Skeletal muscle cell (primary cell): ENCODE measurements at places on chromosomes 11 and 22.

- no peak for DNase-seq
Measured at GRCh38 chr22:38435965-38436364, 19.0 kb downstream of the KCNJ4 start.

- DNase-seq, result no peak
Measured at GRCh38 chr11:125129316-125129993, 18.0 kb upstream of the TMEM218 start.

DNA sequence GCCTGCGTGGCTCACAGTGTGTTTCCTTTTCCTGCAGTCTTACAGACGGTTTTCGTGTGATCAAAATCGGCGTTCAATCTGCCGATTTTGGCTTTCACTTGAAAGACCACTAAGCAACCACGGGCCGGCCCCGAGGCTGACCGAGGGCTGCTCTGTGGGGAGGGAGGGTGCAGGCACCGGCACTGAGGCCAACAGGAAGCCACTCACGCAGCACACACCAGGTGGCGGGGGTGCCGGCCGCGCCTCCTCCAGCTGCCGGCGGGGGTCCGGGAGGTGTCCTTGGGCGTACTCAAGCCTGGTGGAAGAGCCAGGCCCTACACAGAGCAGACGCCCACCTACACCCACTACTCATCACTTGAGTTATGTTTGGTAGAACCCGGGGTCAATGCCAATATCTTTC lies 14.3 kb downstream of the TOLLIP start:
- no peak for DNase-seq

GRCh38 chr22:25482868-25483639 lies 81.4 kb upstream of the GRK3 start:
- no peak for DNase-seq

GRCh38 chr11:27420722-27421572 lies 51.6 kb downstream of the LGR4 start:
- no peak for DNase-seq

- no peak for DNase-seq
Measured at GRCh38 chr22:48707763-48708557, 1119.7 kb downstream of the BRD1 start.

DNA sequence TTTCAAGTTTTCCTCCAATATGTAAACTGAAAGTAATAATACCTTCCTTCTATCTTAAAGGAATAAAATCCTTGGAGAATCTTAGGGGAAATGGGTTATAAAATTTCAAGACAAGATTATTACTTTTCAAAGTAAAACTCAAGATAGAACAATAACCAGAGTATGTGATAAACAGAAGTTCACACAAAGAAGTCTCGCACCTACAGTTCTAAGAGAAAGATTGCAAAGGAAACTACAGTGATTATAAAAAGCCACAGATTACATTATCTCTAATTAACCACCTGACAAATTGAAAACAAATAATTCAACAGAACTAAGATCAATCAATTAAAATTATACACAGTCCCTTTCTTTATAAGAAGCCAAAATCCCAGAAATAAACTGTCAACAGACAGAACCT lies 34.0 kb downstream of the AMBRA1 start:
- DNase-seq, result no peak

GRCh38 chr22:44550711-44551491 lies 52.9 kb upstream of the RTL6 start:
- DNase-seq, result peak; percentile 74

DNA sequence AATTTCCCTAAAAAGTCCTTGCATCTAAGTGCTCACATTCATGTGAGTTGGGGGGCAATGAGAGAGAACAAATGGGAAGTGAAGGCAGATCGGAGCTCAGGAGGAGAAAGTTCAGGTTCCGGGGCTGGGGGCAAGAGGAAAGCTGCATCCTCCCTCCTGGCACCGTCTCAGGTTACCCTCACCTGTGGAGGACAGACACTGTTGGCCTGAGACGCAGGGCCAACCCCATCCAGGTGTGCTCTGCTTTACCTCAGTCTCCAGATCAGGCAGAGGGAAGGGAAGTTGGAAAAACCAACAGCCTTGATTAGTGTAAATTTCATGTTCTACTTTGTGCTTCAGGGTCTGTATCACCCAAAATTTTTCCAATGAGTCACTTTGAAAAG lies 146.9 kb downstream of the TRIM29 start:
- no peak for DNase-seq

- no peak for DNase-seq
Measured at GRCh38 chr11:86192519-86193257, 51.9 kb upstream of the EED start.

DNA sequence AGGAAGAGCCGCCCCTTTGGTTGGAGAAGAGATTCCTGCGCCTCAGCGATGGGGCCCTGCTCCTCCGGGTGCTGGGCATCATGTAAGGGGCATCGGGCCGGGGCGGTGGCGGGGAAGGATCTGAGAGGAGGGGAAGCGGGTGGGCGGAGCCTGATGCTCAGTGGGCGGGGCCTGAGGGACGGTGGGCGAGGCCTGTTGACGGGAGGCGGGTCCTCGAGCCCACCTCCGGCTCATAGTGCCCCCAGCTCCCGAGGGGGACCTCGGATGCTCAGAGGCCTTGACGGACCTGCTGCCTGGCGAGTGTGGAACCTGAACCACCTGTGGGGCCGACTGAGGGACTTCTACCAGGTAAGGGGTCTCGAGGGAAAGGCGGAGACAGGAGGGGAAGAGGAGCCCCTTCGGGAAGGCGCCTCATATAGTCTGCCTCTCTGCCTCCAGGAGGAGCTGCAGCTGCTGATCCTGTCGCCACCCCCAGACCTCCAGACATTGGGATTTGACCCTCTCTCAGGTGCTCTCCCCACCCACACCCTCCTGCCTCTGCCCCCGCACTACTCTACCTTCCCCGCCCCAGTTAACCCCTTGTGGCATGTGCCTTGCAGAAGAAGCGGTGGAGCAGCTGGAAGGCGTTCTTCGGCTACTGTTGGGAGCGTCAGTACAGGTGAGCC lies 799 bp downstream of the CCDC88B start:
- no peak for DNase-seq

GRCh38 chr11:31664129-31664528 lies 147.0 kb downstream of the PAX6 start:
- no peak for DNase-seq

DNA sequence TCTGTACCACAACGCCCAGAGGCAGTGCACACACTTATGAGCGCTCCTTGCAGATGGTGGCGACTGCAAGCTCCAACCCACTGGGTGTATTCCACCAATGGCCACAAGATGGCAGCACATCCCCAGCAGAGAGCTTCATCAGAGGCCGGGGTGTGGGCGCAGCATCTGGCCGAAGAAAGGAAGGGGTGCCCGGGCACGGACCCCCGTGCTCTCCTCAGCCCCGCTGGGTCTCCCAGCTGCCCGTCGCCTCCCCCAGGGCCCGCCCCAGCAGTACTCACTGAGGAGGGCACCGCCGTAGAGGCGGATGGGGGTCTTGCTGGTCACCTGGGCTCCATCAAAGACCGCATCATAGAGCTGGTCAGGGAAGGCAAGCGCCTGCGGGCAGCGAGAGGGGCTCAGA lies 14.2 kb downstream of the TP53I11 start:
- DNase-seq, result peak; percentile 30

GRCh38 chr11:17267576-17267975 lies 9.0 kb upstream of the NUCB2 start:
- peak; percentile 28 for DNase-seq

DNA sequence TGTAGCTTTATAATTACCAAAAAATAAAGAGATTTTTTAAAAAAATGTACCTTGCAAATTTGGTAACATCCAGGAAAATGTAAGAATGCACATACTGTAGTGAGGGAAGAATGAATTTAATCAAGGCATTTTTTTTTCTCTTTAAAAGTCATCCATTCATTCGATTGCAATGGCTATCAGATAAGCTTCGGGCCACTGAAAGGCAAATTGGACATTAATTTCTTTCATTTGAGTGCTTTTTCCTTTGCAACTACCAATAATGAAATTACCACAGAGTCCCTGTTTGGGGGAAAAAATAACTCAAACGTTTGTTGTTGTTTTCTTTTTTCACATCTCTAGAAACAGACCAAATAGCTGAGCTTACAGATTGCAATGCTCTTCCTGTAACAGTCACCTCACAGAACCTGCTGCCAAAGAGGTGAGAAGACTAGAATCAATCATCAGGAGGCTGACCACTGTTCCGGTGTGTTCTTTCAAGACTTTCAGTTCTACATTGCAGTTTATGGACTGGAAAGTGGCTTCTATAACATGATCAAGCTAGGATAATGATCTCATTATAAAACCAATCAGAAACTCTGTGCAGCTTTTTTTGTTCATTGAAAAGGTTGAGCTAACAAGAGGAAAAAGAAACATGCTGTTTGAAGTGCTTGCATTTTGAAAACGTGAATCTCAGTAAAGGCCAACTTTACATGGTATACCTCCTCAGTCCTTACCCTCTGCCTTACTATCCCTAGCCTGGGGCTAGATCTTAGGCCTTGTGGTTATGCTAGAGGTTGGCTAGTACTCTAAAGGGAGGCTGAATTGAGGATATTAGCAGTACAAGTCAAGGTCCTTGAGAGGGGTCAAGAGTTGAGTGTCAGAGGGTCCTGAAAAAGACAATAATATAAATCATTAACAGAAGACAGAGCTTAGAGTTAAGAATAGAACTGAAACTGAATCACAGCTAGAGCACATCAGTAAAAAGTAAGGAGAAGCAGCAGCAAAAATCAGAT lies 1276.1 kb downstream of the LRRC4C start:
- no peak for DNase-seq

GRCh38 chr11:100602716-100603115 lies 84.4 kb upstream of the ARHGAP42 start:
- no peak for DNase-seq

DNA sequence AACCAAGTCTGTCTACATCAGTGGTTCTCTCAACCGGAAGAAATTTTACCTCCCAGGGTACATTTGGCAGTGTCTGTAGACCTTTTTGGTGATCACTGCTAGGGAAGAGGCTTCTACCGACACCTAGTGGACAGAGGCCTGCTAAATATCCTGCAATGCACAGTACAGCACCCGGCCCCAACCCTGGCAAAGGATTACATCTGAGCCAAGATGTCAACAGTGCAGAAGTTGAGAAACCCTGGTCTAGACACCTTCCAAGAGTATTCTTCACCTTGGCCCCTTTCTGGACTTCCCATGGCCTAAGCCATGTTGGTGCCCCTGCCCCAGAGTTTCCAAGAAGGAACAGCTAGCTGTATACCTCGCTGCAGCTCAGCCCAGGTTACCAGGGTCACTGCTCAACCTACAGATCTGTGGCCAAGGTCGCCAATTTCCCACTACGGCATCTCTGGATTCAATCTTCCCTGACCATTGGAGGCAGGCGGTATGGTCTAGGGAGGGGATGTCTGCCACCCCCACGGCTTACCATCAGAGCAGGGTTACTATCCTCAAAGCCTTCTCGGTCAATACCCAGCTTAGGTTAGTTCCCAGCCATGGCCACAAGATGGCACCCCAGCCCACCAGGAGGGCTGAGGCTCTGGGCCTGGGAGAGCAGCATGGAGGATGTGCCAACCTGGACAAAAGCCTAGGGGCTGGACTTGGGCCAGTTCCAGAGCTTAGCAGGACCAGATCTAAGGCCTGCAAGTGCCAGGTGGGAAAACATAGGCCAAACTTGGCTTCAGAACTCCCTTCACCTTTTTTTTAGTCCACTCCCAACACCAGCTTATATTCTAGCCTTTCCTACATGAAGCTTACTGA lies 3.7 kb upstream of the KCNC1 start:
- DNase-seq, result peak; percentile 29

GRCh38 chr22:28442711-28443525 lies 236.7 kb downstream of the TTC28 start:
- no peak for DNase-seq

DNA sequence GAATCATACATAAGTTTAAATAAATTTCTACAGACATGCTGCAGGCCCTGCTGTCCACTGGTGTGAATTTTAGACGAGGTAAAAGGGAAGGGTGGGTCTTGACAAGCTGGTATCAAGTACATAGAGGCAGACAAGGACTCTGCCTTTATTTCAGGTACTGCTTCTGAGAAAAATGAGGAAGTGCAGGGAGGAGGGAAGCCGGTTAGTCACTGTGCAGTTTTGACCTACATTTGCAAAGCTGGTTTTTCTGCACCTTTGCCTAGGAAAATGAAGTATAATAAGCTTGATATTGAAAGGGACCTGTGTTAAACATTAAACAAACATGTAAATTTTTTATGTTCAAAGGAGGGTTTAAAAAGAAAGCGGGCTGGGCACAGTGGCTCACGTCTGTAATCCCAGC lies 24.6 kb downstream of the TMEM45B start:
- no peak for DNase-seq

DNA sequence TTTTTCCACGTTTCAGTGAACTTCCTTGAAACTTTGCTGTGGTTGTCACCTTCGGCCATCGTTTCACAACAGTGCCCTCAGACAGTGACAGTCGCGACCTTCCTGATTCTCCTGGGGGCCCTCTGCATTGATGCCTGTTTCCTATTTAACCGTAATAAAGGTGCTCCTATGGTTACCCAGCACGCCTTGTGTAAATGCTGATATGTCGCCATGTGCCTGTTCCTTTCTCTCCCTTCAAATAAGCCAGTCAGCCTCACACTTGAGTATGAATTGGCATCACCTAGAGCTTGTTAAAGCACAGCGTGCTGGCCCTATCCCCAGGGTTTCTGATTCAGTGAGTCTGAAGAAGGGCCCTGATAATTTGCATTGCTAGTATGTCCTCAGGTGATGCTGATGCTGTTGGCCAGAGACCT lies 104.8 kb downstream of the MICAL2 start:
- DNase-seq, result no peak

- no peak for DNase-seq
Measured at GRCh38 chr22:19686946-19687345, 27.4 kb upstream of the SEPTIN5 start.

DNA sequence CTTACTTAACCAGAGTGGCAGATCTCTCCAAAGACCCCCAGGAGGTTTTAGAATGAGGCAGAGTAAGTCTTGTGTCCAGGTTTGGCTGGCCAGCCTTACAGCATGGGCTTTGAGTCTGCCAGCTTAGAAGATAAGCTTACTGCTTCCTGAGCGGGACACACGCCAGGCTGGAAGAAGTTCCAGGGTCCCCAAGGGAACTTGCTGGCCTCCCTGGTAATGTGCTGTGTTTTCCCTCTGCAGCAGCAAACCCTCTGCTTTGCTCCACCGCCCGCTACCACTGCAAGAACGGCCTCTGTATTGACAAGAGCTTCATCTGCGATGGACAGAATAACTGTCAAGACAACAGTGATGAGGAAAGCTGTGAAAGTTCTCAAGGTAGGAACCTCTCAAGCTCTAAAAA lies 154.2 kb downstream of the LDLRAD3 start:
- DNase-seq, result no peak

DNA sequence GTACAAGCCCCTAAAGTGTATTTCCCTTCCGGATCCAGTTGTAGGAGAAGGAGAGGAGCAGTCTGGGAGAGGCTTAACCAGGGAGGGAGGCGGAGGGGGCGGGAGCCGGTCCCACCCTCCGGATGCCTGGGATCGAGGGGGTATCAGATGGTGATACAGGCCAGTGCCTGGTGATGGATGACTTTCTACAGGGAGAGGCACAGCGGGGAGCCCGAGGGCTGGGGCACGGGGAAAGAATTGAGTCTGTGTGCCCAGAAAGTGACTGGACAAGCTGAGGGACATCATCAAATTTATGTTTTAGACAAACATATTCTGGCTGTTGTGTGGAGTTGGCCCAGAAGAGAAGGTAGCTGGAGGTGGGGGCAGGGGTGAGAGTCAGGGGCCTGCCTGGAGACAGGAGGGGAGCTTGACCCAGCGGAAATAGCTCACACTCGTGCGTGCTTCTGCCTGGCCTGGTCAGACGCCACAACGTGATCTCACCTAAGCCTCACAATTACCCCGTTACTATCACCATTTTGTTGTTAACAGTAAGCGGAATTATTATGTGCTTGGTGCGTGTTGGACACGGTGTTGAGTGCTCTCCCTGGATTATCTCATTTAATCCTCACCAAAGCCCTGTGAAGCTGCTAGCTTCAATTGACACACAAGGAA lies 42.4 kb downstream of the AMPD3 start:
- no peak for DNase-seq

- DNase-seq, result no peak
Measured at GRCh38 chr22:27846910-27847309, 45.4 kb upstream of the MN1 start.
